ENCODE measurements at places on chromosomes 1 and 21.

DNA sequence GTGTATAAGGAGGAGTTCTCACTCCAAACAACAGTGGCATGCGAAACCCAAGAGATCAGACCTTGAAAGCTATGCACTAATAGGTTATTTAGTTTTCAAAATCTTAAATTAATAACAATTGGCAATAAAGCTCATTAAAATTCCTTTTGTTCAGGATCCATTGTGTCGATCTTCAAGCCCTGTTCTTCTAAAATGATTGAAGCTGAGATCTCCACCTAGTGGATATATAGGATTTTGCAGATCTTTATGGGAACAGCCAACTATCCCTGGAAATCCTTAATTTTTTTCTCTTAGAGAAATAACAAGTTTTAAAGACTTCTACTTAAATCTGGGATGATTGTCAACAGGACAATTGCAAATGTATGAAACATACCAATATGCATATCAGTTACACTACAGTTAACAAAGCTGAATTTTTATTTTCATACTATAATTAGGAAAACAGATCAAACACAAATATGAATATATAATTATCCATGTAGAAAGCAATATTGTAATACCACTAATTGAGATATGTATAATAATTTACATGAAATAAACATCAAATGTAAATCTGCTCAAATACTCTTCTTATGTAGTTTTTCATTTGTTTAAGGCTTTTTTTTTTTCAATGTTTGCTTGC lies 43.3 kb downstream of the LRRC53 start:
- DNase-seq: no peak

DNA sequence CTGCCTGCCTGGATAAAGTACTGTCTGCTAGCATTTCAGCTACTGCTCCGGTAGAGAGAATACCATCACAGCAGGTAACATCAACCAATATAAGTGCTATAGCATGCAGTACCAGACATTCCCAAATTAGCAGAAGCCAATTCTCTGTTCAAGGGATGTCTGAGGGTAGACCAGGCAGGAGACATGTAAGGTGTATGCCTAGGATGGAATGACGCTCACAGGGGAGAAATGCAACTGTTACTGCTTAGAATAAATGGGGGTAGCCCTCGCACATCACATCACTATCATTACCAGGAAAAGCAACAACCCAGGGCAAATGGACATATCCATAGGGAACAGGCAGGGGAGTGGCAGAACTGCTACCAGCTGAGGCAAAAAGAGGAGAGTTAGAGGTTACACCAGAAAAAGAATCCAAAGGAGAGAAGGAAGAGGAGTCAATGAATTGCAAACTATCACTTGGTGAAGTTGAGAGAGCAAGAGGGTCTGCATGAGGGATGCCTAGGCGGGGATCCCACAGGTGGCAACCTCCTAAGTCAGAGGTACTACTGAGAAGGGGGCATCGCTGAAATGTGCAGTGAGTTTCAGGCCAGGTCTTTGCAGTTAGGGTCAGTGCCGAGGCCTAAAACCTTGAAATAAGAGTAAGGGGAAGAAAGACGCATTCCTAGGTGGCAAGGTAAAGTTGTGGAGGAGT lies 1.1 kb downstream of the UBE2Q1 start:
- DNase-seq: no peak

DNA sequence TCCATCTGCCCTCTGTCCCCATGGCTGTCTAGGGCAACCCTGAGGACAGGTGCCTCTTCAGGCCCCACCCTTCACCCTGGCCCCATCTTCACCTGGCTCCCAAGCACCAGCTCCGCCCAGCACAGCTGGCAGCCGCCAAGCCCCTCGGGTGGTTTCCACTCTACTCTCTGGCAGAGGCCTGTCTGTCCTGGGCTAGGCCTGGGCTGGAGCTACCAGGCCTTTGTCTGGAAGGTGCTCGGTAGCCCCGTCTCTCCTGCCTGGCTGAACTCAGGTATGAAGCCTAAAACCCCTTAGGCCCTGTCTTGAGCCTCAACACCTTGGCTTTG lies 17.4 kb downstream of the SDC3 start:
- no peak for DNase-seq

- no peak for DNase-seq
Measured at GRCh38 chr21:17269760-17270159, 243.1 kb upstream of the CXADR start.

GRCh38 chr1:99315305-99315704 lies 51.0 kb downstream of the PLPPR4 start:
- no peak for DNase-seq

- peak; percentile 33 for DNase-seq
Measured at GRCh38 chr1:184906761-184907160, 67.5 kb downstream of the NIBAN1 start.
